ENCODE measurements at places on chromosomes 12 and 14.

- DNase-seq: no peak
These were observed 44.2 kb downstream of the SOCS2 start for GRCh38 chr12:93616584-93617101.

GRCh38 chr14:53956427-53957201 lies at the start of gene BMP4:
Gene BMP4, minus strand, starts transcription at chr14:53956825. Its CDS starts 4,603 bp downstream, at chr14:53952222.
- DNase-seq: no peak

DNA sequence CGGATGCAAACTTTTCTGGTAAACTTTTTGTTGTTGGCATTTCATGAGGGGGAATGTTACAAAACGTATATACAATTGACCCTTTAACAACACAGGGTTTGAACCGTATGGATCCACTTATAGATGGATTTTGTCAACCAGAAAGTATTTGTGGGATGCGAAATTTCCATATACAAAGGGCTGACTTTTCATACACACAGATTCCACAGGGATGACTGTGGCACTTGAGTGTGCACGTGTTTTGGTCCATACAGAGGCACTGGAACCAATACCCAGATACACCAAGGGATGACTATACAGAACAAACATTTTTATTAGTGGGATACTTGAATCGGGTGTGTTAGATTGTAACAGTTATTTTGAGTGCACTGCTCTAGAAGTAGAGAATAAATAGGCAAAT lies 29.8 kb upstream of the CCT2 start:
- DNase-seq: no peak

DNA sequence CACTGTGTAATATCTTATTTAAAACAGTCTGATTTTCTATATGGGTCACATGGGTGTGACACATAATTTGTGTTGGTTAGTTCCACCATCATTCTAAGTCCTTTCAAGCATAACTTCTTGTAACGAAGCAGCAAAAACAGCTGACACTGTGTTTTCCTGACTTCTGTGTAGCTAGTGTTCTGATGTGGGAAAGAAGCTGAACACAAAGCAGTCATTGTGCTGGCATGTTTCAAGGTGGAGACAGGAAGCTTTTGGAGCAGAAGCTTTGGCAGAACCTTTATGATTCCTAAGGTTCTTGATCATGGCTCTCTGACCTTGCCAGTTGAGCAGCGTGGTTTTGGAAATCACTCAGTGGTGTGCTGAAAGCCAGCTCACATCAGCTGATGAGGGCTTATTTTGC lies 351.7 kb upstream of the MDGA2 start:
- DNase-seq: no peak

DNA sequence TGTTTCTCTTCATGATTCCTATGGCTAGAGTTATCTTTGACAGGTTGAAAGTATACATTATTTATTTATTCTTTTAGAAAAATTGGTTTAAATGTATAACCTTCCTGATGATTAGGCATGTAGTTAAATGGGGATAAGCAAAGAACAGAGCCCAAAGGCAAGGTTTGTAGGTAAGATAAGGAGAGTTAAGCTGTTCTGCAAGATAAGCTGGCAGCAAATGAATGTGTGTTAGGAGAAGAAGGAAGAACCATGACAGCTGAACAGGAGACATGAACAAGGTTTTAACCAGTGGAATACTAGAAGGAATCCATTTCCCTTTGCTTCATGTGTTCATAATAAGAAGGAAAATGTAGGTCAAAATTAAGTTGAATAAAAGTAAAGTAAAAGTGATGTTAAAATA lies 1330.1 kb upstream of the USP15 start:
- DNase-seq: no peak

Data from HL-60 (cell line).